ENCODE measurements at places on chromosomes 3 and 15.

GRCh38 chr3:13452490-13453335 lies 27.4 kb upstream of the HDAC11 start:
- peak; percentile 43 for DNase-seq

- DNase-seq: no peak
These were observed 99.2 kb downstream of the CACNA1D start for GRCh38 chr3:53593611-53594010.

DNA sequence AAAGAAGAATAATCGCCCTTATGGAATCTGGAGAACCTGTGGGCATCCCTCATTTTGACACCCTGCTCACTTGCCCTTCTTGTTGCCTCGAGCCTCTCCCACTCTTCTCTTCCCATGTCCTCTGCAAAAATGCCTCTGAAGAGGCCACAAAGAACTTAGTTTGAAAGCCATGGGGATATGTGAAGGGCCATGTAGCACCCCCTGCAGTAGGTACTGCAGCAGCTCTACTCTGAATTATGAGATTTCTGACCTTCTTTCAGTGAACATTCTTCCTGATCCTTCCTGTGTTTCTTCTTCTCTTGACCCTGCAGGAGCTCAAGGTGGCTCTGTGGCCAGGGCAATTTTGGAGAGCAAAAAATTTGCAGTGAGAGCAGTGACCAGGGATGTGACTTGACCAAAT lies 30.4 kb upstream of the TRA2B start:
- no peak for DNase-seq

GRCh38 chr15:87736891-87737389 lies 519.6 kb downstream of the NTRK3 start:
- no peak for DNase-seq

DNA sequence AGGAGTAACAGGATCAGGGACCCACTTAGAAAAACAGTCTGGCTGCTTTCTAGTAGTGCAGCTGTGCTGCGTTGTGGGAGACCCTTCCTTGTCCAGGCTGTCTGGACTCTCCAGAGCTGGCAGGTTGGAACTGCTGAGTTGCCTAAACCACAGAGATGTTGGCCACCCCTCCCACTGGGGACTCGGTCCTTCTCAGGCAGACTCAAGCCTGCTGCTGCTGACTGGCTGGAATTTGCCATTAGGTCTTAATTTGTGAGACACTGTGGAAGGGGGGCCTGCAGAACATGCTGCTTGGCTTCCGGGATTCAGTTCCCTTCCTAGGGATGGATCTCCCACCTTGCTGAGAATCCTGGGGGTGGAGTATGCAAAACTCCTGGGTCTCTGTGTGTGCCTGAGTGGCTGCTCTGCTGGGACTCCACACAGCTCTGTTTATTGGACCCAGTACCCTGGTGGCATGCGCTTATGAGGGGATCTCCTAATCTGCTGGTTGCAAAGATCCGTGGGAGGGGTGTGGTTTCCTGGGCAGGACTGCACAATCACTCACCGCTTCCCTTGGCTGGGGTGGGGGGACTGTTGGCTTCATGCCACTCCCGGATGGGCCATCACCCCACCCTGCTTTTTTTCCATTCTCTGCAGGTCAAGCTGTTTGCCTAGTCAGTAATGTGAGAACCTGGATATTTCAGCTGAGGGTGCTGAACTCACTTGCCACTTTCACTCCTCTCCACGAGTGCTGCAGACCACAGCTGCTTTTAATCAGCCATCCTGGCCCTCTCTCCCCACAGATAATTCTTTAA lies 150.5 kb downstream of the CFAP20DC start:
- peak; percentile 42 for DNase-seq

DNA sequence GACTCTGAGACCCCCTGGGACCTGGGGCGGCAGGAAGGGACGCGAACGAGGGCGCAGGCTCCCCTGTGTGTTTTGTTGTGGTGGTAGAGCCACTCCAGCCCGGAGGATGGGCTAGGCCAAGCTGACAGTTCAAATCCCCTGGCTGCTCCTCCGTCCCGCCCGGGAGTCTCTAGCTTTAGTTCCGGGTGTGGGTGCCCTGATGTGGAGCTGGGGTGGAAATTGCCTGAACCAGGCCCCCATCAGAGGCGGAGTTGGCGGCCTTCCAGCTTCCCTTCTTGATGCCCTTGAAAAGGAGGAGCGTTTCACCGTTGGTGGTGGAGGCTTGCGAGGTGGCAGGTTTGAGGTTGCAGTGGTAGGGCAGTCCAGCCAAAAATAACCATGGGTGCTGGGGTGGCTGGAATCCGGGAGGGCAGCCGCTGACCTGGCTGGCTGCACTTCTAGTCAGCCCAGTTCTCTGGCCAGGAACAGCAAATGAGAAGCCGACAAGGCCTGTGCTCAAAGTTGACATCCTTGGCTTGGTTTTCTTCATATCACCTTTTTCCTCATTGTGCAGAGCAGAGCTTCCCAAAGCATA lies 817 bp downstream of the CLK3 start:
- peak; percentile 60 for DNase-seq

DNA sequence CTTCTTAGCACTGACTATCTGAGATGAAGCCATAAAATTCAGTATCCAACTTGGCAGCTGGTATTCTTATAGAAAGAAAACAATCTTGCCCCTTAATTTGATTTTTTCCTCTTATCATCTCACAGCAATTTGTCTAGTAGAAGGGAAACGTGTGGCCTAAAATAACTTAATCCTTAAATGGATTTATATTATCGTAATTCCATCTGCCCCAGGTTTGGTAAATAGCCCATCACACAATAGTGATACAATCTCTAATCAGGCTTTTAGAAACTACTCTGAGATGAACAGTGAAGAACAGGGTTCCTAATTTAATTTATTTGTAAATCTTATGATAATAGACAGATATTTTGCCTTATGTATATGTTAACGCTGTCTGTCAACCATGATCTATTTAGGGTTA lies 24.8 kb downstream of the PEX5L start:
- no peak for DNase-seq

GRCh38 chr3:97882975-97883598 lies 61.3 kb downstream of the CRYBG3 start:
- DNase-seq: peak; percentile 17

DNA sequence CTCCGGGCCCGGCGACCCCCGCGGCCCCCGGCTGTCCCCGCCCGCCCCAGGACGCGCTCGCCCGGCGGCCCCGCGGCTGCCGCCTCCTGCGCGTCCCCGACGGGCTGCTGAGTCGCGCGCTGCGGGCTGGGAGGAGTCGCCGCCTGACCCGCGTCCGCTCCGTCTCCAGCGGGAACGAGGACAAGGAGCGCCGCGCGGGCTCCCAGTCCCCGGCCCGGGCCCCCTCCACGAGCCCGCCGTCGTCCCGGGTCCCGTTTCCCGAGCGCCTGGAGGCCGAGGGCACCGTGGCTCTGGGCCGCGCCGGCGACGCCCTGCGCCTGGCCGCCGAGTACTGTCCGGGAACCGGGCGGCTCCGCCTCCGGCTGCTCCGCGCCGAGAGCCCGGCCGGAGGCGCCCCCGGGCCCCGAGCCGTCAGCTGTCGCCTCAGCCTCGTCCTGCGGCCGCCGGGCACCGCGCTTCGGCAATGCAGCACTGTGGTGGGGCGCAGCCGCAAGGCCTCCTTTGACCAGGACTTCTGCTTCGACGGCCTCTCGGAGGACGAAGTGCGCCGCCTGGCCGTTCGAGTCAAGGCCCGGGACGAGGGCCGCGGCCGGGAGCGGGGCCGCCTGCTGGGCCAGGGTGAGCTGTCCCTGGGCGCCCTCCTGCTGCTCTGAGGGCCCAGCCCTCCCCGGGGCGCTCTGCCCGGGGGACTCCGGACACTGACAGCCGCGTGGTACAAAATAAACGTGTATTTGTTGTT lies 1.5 kb downstream of the C2CD4A start:
- peak; percentile 61 for DNase-seq

DNA sequence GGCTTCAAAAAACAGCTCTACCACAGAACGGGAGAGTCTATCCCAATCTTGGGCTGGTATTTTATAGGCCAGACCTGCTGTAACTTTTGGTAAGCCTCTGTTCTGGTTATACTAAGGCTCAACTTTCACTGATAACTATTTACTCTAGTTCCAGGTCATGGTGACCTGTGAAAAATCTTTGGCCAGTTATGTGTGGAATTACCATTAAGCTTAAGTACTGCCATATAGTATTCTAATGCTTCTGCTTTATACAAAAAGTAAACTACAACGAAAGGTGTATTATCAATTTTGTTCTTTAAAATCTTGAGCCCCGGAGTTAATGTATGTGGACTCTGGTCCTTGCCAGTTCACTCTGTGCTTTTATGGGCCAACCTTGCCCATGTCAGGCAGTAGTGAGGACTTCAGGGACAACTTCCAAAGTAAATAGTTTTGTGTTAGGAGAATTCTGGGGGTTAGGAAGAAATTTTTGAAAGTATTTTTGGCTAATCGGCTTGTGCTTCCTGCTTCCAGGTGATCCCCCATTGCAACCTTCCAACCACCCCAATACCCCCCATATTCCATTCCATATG lies 6.4 kb downstream of the SIAH2 start:
- DNase-seq: no peak

DNA sequence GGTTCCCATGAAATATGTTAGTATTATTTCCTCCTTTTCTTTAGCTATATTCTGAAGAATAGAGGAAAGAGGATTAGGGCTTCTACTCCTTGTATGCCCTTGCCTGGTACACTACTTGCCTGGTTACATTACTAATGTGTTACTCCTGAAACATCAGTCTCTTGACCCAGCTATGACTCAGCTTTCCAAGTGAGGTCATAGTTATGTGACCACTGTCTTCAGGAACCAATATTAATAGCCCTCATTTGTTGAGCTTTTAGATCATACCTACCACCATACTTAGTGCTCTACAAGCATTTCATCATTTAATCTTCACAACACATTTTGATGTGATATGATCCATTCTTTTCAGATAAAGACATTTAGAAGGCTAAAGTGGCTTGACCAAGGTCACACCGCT lies 60.3 kb downstream of the CMSS1 start:
- no peak for DNase-seq

DNA sequence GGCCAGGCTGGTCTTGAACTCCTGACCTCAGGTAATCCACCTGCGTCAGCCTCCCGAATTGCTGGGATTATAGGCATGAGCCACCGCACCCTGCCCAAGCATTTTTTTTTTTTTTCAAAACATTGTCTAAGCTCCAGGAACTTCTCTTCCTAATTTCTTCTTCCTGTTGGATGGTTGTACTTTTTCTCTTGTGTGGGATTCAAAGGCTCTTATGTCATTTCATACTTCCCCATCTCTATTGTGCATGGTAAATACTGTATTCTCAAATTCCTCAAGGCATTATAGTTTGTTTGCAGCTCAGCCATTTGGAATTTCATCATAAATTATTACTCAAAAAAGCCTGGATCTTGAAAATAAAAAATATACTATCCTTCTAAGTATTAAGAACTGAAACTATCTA lies 199.1 kb upstream of the GADL1 start:
- DNase-seq: no peak

- DNase-seq: no peak
These were observed 397.2 kb downstream of the OCA2 start for GRCh38 chr15:27701956-27702355.

DNA sequence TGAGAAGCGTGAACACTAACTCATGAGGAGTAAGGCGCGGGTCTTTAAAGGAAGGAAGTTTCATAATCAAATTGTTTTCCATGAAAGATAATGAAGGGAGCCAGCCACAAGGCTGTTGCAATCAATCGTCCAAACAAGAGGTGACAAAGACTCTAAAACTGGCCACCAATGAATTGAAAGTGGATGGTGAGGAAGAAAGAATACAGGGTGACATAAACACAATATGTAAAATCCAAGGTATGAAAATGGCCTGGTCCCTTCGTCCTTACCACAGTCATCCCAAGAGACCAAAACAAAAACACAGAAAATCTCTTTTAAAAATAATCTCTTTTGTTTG lies 12.0 kb downstream of the CD86 start:
- DNase-seq: no peak

- no peak for DNase-seq
These were observed 35.9 kb upstream of the DIPK2A start for GRCh38 chr3:143935678-143936077.

DNA sequence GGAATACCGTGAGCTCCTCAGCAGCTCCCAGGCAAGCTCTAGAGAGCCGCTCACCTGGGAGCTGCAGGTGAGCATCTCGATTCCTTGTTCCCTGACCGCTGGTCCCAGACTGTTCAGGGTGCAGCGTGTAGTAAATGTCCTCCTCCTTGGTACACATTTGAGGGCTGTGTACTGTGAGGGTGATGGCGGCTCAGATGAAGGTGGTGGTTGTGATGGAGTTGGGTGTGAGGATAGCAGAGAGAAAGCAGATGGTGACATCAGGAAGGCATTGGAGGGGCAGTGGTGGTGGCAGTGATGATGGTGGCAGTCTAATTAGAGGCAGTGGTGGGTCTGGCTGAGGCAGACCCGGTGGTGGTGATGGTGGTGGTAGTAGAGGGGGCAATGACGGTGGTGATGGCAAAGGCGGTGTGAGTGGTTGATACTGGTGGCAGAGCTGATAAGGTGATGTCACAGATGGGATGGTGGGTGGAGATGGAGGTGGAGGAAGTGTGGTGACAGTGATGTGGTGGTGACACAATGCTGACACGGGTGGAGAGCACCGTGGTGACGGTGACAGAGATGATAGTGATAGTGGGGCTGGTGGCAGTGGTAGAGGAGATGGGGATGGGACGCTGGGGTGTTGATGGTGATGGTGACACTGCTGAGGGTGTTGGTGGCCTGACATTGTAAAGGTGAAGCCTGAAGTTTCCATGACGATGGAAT lies at the start of gene DNAJB8:
TSS of gene DNAJB8 (minus strand) at position 51 of the 702 bp plus-strand sequence. CDS start 3,645 bp downstream, outside the sequence.
- DNase-seq: peak; percentile 59

DNA sequence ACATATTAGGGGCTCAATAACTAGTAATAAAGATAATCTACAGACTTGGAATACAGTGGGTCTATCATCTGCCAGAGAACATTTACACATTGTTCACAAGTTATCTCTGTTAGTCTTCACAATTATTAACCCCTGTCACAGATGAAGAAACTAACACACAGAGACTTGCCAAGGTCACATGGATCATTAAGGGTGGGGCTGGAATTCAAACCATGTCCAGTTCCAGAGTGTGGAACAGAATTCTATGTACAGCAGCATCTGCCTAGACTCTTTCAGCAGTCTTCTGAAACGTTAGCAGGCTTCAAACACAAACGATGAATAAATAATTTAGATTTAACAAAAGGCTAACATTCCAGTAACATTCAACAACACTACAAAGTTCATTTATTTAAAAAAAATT lies 673.9 kb upstream of the NR2F2 start:
- no peak for DNase-seq

DNA sequence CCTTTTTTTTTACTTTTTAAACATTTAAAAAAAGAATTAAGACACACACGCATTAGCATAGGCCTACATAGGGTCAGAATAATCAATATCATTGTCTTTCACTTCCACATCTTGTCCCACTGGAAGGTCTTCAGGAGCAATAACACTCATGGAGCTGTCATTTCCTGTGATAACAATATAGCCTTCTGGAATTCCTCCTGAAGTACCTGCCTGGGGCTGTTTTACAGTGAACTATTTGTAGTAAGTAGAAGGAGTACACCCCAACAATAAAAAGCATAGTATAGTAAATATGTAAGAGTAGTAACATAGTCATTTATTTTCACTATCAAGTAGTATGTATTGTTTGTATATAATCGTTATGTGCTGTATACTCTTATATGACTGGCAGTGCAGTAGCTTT lies 19.5 kb upstream of the CLDN18 start:
- DNase-seq: no peak

- no peak for DNase-seq
These were observed 92.7 kb downstream of the MYLK start for GRCh38 chr3:123791417-123791816.

Data from activated T-cell treated with anti-CD3 and anti-CD28 coated beads, Interleukin-2, amount 50 U/mL, for 48 hours (primary cell).